Bronchial epithelial cell (primary cell): ENCODE measurements at places on chromosomes 3 and 15.
A peak's percentile ranks its signal among the peaks of the same experiment; 100 is the strongest.

DNA sequence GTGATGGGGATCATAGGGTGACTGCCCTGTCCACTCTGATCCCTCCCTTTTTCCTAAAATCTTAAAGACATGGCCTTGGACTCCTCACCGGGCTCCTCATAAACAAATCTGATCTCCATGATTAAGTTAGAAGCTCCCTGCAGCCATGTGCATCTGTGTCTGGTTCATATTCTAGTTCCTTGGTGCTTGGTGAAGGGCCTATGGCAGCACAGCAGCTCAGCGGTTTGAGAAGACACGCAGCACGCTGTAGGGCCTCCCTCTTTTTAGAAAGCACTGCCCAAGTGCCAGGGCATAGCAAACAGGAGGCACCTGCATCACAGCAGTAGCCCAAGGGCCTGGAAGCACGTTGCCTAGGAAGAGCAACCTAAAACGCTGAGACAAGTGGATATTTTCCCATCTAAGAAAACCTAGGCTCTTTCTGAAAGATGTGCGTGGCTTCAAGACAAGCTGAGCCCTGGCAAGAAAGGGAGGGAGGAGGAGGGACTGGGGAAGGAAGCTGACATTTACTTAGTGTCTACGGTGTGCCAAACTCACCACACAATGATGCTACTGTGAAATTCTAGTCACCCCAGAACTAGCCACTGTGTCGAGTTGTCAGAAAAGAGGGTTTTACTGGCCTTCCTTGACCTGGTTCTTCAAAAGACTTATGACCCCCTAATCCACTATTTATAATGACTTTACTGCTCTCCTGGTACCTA lies 14.9 kb upstream of the ULK3 start:
- no peak for DNase-seq

- DNase-seq: no peak
These were observed 1051.8 kb upstream of the CFAP20DC start for GRCh38 chr3:60101621-60102020.

DNA sequence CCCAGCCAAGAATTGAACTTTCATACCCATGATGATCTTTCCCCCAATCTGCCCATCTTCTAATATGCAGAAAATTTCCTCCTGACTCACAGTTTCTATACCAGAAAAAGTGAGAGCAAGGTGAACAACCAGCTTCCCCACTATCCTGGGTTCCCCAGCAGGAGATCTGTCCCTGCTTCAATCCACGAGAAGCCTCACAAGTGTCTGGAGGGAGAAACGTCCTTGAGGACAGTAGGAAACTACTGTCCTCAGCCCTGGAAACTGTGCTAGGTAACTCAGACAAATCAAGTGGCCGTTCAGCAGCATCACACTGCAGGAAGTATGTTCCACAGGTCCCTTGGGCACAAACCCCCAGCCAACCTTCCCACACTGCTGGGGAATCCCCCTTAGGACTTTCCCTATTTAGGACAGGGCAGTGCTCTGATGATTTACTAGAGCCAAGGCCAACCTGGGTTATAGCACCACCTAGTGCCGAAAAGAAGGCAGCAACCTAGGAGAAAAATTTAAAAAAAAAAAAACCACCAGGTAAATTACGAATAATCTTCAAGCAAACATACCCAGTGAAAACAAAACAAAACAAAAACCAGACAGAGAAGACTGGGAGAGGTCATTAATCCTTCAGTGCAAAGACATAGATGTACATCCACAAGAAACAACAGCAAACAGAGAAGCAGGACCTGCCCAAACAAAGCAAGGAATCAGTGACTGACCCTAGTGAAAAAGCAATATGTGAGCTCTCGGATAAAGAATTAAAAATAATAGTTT lies 36.0 kb downstream of the MORC1 start:
- DNase-seq: peak; percentile 53

DNA sequence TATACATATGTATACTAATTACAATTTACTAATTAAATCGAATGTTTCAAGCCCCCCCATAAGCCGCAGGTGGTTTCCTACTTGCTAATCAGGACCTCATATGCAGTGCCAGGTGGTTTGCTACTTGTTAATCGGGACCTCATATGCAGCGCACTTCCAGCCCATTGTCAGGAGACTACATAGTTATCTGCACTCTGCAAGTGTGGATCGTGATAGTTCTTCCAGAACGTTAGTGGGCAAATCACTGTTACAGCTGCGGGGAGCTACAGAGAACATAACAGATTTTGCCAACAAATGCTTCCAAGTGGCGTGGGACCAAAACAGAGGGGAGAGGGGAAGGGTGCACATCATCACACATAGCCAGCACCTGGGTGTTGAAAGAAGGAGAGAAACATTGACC lies 558.4 kb downstream of the GABRG3 start:
- DNase-seq: no peak

DNA sequence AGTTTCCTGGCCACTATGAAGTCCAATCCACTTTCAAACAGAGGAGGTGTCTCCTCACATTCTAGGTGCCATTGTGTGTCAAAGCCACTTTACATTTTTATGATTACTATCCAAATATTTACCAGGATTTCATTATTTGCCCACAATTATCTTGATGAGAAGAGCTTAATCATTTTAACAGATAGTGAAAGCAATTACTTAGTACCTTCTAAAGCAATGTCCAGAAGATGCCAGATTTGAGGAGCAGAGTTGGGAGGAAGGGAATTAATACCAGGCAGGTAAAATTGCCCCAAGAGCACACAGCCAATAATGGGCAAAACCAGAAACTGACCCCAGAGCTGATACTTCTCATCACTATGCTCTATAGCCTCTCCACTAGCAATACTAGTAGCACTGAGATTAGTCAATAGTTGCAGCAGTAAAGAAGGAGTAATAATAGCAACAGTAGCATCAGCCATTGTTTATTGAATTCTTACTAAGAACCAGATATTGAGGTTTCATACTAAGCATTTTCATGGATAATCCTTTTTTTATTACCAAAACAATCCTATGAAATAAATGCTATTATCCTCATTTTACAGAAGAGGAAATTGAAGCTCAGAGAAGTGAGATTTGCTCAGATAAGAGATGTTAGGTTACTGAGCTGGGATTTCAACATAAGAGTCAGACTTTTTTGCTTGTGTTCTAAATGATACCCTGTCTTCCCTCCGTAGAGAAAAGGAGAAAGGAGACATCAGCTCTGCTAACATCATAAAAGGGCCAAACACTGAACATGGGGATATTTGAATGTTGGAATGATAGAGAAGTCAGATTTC lies 509.3 kb upstream of the CFAP20DC start:
- DNase-seq: no peak

GRCh38 chr15:40340038-40340739 lies 550 bp downstream of the CCDC9B start:
- DNase-seq: no peak

DNA sequence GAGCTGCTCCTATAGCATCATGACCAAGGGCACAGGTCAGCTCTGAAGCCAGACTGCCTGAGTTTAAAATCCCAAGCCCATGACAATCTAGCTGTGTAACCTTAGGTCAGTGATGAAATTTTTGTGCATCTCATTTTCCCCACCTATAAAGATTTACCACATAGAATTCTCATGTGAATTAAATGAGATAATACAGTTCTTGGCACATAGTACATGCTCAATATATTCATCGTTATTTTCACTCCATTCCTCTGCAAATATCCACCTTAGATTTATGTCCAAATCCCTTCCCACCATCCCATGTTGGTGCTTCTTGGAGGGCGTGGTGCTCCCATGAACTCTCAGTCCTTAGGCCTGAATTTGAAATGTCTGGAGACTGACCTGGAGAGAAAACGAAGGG lies 300.1 kb downstream of the TLE3 start:
- DNase-seq: no peak

GRCh38 chr15:80270472-80270871 lies 18.5 kb upstream of the CTXND1 start:
- no peak for DNase-seq

DNA sequence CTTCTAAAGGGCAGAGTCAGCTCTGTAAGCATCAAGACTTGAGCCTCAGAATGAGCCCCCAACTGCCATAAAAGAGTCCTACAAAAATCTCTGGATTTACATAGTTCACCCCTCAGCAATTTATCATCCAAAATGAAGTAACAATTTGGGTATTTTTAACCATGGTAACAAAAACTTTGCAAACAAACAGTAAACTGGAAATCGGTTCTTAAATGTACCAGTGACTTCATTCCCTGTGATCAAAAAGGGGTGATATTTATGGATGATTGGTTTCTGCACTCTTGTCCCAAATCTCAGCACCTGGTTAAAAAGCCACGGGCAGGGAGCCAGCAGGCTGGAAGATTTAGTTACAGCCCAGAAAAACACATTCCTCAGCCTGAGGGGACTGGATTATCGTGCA lies 73.6 kb downstream of the TFG start:
- no peak for DNase-seq

DNA sequence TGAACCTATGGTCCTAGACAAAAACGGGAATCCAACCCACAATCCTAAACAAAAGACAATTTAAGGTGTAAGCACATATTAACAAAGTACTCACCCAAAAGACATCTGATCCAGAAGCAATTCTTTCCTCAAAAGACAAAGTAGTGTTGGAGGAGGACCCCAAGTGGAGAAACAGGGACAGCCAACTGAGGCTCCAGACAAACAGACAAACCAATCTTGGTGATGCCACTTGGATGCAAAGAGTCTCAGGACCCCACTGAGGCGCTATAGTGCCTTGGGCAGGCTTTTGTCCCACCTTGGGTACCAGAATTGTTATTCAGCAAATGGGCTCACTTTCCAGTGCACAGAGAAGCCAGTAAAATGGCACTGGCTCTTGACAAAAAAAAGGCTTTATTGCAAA lies 613.8 kb downstream of the DIPK2A start:
- DNase-seq: no peak

DNA sequence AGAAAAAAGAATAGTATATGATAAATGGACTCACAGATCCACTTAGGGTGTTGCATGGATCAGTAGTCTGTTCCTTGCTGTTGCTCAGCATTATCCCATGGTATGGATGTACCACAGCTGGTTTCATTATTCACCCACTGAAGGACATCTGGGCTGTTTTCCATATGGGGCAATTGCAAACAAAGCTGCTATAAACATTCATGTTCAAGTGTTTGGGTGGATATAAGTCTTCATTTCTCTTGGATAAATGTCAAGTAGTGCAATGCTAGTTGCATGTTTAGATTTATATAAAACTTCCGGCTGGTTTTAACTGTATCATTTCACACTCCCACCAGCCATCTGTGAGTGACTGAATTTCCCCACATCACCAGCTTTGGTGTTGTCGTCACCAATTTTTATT lies 137.7 kb downstream of the ASB7 start:
- no peak for DNase-seq

- no peak for DNase-seq
These were observed 6.8 kb downstream of the RAB6B start for GRCh38 chr3:133888726-133889340.

GRCh38 chr3:17243621-17244020 lies 358.9 kb downstream of the PLCL2 start:
- DNase-seq: no peak

GRCh38 chr3:195895078-195895860 lies 13.1 kb downstream of the TNK2 start:
- no peak for DNase-seq

DNA sequence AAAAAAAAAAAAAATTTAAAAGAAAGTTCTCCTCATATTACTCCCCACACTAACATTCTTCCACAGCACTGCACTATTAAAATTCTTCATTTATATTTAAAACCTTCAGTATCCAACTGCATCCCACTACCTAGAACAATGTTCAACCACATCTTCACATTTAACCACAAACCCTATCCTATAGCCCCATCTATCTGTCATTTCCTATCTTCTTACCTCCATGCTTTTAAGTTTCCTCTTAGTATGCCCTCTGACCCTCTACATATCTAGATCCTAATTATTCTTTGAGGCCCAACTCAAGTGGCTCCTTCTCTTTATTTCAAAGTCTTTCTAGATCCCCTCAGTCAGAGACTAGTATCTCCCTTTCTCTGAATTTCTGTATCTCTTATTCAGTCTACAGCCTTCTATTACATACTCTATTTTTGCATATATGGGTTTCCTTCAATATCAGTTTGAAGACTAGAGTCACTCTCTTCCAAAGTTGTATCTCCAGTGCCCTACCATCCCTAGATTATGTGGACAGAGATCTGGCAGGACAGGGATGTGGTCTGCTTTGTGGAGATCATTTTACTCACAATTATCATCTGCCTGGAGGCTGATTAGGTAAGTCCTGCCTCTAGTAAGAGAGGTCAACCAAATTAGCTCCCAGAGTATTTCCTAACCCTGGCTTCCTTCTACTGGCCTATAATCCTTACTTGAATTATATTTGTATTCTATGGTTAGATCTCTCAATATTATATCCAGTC lies 1.4 kb downstream of the CIAO2A start:
- no peak for DNase-seq

DNA sequence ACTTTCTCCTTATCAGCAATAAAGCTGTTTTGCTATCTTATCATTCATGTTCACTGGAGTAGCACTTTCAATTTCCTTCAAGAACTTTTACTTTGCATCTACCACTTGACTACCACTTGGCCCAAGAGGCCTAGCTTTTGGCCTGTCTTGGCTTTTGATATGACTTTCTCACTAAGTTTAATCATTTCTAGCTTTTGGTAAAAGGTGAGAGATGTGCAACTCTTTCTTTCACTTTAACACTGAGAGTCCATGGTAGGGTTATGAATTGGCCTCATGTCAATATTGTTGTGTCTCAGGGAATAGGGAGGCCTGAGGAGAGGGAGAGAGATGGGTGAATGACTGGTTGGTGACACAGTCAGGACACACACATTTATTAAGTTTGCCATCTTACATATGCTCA lies 31.0 kb upstream of the FAM3D start:
- no peak for DNase-seq

DNA sequence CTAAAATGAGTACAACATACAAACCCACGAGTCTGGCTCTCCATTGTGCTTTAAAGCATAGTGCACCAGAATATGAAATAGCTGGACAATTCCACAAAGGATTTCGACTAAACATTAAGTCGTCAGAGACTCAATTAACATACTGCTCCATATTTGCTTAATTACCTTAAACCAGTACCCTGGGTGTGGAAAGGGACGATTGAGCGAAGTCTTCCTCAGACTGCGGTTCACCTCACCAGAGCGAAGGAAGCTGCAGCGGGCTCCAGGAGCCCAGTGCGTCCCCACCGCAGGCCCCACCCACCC lies 218 bp upstream of the TRPC1 start:
- no peak for DNase-seq

GRCh38 chr15:73950831-73951561 lies 24.7 kb downstream of the LOXL1 start:
- DNase-seq: peak; percentile 60

DNA sequence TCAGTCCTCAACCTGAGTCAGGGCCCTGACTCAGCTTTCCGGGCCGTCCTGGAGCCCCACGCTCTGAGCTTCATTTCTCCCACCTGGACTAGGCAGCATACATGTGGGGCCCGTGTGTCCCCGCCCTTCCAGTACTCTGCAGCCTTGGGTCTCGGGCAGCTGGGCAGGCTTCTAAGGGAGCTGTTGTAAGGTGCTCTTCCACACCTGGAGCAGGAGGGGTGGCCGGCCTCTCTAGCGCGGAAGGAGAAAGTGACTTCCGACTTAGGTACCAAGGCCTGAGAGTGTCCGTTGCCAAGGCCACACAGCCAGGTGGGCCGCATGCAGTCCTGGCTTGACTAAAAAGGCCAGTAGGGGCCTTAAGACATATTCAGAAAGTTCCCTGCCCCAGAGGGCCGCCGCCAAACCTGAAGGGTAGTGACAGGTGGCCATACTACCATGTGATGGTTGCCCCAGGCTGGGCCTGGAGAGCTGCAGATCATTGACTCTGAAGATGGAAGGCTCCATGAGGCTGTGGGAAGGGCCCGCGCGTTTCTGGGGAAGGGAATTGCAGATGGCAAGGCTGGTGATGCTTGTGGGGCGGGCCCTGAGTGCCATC lies 9.4 kb upstream of the SEMA3B start:
- DNase-seq: no peak

GRCh38 chr3:71530903-71531530 lies 52.5 kb downstream of the FOXP1 start:
- no peak for DNase-seq
